ENCODE measurements at places on chromosomes 3 and 15.

GRCh38 chr3:53242155-53242554 is 13.7 kb downstream of the TKT start:
- DNase-seq = no peak

- DNase-seq = no peak
Measured at GRCh38 chr3:152184971-152185686, 83.6 kb upstream of the MBNL1 start.

DNA sequence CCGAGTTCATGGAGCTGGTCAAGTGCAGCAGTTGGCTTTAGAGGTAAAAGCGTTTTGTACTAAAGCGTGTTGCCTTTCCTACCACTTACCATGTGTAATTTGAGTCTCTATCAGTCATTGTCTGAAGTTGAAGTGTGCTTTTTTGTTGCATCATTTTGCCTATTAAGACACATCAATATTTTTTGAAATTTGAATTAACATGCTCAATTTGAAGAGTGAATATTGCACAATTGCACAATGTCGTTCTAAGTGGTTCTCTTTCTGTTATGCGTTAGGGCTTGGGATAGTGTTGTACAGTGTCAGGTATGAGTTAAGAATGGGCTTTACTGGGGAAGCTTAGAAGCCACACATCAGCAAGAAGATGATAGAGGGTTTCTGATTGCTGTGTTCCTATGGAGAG is 84.0 kb upstream of the ACKR4 start:
- DNase-seq = peak; percentile 4

- DNase-seq = peak; percentile 13
Measured at GRCh38 chr3:56923526-56924224, 121.9 kb upstream of the ARHGEF3 start.

GRCh38 chr15:29904757-29905417 is 82.6 kb upstream of the TJP1 start:
- DNase-seq = no peak

DNA sequence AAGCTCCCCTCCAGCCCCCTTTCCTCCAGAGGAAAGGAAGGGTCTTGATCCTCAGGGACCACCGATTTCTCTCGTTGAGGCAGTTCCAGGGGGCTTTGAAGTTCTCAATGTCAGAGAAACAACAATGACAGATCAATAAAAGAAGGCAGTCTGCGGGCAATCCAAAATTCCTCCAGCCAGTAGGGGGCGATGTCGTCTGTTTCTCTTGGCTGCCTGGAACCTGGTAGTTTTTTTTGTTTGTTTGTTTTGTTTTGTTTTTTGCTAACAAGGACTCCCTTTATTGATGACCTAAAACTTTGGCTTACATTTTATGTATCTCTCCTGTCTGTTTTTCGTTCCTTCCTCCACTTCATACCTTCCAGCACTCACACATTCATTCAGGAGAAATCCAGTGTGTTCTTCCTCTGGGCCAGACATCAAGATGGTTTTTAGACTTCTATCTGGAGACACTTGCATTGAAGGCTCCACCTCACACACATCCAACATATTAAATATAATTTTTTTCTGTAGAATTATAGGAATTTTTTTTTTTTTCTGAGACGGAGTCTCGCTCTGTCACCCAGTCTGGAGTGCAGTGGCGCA is 276.6 kb downstream of the RPLP1 start:
- no peak for DNase-seq

DNA sequence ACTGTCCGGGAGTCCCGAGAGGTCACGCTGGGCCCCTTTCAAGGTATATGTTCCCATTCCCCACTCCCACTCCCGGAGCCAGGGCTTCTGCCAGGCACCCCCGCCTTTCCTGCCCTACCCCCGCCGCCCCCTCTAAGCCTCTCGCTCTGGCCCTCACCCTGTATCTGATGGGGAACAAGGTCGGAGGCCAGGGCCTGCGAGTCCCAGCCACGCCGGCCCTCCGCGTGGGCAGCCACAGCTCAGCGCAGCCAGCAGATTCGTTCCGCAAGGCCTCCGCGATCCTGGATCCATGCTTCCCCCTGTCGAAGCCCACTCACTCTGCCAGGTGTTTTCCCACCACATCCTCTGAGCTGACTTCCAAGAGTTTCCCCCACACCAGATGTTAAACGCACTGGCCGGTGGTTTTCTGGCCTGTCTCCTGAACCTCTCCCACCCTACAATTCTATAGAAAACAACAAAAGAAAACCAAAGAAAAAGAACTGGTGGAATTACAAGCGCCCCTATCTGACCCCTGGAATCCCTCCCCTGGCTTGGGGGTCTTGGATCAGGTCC is 303.7 kb downstream of the NTRK3 start:
- no peak for DNase-seq

- DNase-seq = no peak
Measured at GRCh38 chr15:89105147-89105546, 16.9 kb downstream of the ABHD2 start.

DNA sequence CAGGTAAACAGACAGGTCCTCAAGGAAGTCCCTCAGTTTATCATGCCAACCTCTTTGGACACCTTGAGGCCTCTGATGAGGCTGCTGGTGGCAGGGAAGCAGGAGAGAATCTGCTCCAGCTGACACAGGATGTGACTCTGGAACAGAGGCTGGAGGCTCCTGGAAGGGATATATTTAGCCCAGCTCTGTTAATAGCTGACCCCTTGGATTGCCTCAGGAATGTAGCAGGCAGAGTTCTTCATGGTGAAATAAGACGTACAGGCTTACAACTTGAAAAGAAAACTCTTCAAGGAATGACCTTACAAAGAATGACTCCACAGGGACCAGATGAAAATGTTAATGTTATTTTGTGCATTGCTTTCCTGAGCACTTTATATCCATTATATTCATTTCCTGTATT is 90.5 kb downstream of the AQP9 start:
- no peak for DNase-seq

DNA sequence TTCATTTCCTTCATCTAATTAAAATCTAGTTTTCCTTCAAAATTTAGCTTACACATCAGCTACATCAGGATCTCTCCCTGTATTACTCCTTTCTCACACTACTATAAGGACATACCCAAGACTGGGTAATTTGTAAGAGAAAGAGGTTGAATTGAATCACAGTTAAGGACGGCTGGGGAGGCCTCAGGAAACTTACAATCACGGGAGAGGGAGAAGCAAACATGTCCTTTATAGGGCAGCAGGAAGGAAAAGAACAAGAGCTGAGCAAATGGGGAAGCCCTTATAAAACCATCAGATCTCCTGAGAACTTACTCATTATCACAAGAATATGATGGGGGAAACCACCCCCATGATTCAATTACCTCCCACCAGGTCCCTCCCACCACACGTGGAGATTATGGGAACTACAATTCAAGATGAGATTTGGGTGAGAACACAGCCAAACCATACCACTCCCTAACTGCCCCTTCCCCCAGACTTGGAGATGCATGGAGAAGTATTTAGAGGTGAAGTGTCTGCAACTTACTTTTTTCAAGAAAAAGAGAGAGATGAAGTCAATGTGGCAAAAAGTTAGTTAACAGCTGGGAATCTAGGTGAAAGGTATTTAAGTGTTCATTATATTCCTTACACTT is 21.3 kb downstream of the PRTG start:
- no peak for DNase-seq

GRCh38 chr3:49295489-49296058 is 18.5 kb upstream of the C3orf62 start:
- no peak for DNase-seq

Data from NCI-H510A treated with DMSO at 0.1 percent for 48 hours (cell line).